ENCODE measurements at places on chromosomes 2 and 18.

DNA sequence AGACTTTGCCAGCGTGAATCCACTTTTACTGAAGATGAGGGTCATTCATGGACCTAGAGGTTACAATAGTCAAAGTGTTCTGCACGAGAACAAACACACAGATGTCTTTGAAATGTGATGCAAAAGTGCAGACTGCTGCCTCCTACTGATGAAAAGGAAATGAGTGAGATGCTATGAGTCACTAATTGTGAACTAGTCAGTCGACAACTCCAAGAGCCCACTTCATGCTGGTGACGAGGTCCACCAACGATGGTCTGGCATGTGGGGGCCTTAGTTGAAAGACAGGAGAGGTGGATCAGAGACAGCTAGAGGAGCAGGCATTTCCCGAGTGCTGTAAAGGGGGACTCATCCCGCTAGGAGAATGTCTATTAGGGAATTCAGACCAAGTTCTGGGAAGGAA is 17.1 kb upstream of the ZNF236 start:
- no peak for DNase-seq

GRCh38 chr18:66687635-66688034 is 83.7 kb upstream of the CDH19 start:
- no peak for DNase-seq

GRCh38 chr2:74007121-74007520 is 22.4 kb downstream of the TET3 start:
- DNase-seq: no peak

GRCh38 chr18:51137026-51137729 is 60.3 kb downstream of the MEX3C start:
- no peak for DNase-seq

- DNase-seq: no peak
Observed at GRCh38 chr2:64405581-64406406, 48.2 kb upstream of the LGALSL start.

DNA sequence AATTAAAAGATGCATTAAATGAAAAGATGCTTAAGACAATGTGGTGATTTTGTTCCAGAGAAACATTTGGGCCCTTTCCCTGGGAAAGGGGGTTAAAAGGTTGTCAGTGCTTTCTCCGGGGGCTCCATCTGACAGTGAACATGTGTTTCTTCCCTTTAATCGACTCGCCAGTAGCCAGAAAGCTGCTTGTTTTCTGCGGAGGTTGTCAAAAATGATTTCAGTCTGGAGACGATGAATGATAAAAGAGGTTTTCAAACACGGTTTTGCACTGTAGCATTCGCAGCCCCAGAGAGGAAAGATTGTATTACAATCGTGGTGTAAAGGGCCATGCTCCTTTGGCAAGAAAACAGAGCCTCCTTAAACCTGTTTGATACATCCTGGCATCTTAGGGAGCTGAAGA is 111.5 kb upstream of the MEIS1 start:
- no peak for DNase-seq

GRCh38 chr18:10057894-10058791 is 144.3 kb downstream of the VAPA start:
- no peak for DNase-seq

- DNase-seq: no peak
Observed at GRCh38 chr2:217738061-217738460, 264.7 kb downstream of the TNS1 start.

DNA sequence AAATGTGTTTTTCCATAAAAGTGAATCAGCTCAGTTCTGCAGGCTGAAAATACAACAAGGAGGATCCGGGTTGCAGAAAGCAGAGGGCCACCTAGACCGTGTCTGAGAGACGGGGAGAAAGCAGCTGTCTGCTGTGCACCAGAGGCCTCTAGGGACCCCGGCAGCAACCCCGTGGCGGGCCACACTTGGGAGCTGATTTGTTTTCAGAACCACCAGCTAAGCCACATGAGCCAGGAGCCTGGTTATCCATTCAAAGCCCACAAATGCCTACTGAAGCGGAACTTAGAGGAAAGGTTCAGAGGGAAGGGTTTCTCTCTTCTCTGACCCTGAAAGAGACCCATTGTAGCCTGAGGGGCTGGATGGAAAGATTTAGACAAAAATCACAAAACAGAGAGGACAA is 28.4 kb upstream of the ID2 start:
- DNase-seq: no peak

DNA sequence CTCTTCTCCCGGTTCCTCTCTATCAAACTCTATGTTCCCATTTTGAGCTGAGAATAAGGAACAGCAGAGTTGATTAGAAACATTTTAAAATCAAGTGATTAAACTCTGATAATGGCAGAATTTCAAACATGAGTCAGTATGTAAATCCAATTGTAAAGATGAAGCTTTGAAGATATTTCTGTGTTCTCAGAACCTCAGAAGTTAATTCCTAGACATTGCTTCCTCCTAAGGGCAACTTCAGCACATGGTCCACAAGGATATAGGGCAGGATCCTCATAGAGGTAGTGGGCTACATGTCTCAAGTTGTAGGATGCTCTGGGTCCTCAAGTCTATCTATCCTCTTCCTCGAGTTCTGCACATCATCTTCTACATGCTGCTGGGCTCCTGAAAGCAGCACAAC is 46.3 kb downstream of the QPCT start:
- DNase-seq: no peak

GRCh38 chr18:9211955-9212354 is 75.4 kb downstream of the ANKRD12 start:
- DNase-seq: no peak

- no peak for DNase-seq
Observed at GRCh38 chr2:239002591-239002953, 154.7 kb downstream of the TWIST2 start.

DNA sequence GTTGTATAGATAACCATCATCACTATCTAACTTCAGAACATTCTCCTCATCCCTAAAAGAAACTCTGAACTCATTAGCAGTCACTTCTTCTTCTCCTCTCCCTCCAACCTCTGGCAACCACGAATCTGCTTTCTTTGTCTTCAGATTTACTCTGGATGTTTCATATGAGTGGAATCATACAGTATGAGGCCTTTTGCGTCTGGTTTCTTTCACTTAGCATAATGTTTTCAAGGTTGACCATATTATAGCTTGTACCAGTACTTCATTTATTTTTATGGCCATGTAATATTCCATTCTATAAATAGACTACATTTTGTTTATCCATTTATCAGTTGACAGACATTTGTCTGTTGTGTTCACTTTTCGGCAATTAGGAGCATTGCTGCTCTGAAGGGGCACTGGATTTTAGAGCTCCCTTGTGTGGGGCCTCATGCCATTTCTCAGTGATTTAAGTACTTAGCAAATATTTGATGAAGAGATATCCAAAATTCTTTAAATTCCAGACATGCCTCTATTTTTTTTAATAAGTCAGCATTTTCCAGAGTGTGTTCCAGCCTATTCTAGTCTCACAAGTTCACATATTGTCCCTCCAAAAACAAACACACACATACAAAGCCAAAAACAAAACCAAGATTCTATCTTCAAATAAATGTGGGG is 22.5 kb upstream of the MAP3K20 start:
- no peak for DNase-seq

DNA sequence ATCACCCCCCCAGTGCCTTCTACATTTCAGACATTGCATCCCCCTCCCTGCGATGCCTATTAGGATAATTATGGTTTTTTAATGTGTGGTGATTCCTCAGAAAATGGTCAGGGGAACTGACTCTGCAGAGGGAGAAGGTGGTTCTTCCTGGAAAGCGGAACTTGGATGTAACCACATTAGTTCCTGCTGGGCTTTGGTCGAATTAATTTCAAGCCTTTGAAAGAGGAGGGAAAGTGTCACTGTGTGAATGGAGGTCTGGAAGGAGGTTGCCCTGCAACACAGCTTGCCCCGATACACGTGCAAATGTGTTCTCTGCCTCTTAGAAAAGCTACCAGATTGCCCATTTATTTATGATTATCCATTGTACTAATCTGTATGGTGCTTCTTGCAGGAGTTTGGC is 63.2 kb upstream of the TPO start:
- DNase-seq: no peak

- DNase-seq: no peak
Observed at GRCh38 chr2:99088017-99088416, 53.5 kb upstream of the C2orf15 start.

- no peak for DNase-seq
Observed at GRCh38 chr2:168426861-168427260, 29.2 kb upstream of the CERS6 start.

DNA sequence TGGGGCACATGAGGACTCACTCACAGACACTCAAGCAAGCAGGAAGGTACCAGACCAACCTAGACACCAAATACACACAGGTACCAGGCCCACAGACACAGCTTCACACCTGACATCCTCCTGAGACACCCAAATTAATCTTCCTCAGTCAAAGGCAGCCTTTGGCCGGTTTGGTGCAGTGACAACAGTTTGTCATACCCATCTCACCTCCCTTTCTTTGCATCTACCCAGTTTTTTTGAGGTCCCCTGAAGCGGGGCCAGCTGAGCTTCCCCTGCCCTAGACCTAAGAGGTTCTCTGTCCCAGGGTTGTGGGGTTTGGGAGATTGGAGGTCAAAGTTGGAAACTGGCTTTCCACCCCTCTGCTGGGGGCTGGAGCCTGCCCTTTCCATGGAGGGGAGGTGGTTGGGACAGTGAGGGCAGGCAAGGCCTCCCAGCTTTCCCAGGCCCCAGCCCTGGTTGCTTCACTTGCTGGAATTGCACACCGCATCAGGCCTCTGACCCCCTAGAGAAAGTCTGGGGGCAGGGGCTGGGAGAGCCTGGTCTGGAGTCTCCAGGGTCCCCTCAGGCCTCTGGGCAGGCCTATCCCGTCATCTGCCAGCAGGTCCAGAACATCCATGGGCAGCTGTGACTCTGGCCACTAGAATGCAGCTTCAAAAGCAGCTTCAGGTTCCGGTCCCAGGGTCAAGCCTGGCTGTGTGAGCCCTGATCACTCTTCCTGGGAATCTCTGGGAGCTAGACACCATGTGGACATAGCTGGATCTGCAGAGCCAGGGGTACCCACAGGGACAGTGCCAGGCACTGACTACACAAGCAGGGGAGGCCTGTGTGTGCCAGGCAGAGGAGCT is 12.5 kb upstream of the TEX261 start:
- no peak for DNase-seq

- DNase-seq: no peak
Observed at GRCh38 chr2:190812506-190813294, 67.9 kb upstream of the GLS start.

DNA sequence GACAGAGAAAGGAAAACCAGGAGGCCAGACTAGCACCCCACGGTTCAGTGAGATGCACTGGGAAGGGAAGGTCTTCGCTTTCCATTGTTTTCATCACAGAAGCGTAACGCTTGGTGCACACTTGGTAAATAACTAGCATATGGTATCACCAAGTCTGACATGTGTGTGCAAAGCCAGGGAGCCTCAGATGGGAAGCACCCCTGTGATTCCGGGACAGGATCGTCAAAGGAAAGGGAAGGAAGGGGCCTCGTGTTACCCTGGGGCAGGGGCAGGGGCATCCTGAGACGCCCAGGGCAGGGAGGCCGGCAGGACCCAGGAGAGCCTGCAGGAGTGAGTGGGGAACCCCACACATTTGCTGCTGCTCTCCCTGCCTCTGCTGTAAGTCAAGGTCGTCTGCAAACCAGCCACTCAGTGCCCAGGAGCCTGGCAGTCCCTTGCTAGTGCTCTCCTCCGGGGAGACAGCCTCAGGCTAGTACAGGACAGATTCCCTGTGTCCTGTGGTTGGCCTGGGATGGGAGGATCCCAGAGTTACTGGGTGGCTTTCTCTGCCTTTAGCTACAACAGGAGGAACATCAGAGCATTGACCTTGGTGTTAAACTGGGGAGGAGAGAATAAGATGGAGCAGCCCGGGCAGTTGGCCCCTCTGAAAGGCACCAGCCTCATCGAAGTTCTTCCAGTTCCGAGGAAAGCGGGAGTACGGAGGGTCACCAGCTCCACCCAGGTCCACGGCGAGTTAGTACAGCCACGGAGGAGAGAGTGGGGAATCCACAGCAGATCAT is 192.5 kb downstream of the NDUFA10 start:
- DNase-seq: no peak

DNA sequence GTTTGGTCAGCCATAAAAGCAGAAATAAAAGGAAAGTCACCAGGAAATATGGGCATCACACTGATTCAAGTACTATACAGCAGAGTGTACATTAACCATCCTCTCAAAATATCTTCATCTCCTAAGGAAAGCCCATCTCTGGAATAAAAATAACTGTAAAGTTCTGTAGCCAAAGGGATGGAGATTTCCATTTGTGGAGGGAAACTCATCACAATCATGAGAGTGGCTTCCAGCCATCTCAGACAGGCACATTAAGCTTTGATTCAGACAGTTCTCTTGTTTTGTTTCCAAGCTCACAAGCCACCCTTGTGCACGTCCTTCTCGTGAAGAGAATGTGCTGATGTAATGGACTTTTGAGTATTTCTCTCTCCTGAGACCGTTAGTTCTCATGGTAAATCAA is 695.5 kb downstream of the LRRTM4 start:
- DNase-seq: no peak

GRCh38 chr2:197879812-197880408 is 75.5 kb downstream of the PLCL1 start:
- no peak for DNase-seq

GRCh38 chr2:5482929-5483331 is 209.3 kb upstream of the SOX11 start:
- DNase-seq: no peak

DNA sequence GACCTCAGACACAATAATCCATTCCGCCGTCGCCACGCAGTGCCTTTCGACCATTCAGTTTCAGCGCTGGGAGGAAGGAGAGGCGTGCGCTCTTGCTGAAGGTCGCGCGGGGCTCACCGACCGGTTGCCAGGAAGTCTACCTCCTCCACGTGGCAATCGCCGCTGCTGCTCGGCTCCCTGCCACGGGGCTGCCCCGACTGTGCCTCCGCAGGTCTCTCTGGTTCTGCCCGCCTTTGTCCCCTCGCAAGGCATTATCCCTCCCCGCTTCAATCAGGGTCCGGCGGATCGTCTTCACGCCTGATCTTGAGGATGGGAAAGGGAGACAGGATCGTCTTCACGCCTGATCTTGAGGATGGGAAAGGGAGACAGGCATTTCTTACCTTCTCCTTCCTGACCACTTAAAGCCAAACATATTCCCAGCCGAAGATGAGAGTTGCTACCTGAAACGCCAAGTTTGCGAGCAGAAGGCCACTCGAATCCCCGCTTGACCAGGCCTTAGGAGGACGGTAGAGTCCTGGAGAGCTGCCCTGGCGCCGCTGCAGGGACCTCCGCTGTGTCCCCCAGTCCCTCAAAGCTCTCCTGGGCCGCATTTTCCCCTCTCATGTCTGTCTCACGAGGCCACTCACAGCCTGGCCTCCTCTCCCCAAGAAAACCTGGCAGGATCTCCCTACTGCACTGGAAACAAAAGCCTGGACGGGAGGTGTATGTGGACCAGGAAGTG is 4.3 kb upstream of the GPR45 start:
- no peak for DNase-seq

- DNase-seq: no peak
Observed at GRCh38 chr2:201631041-201631440, 12.3 kb downstream of the TMEM237 start.

- DNase-seq: no peak
Observed at GRCh38 chr2:208426412-208427045, 19.9 kb downstream of the PTH2R start.

DNA sequence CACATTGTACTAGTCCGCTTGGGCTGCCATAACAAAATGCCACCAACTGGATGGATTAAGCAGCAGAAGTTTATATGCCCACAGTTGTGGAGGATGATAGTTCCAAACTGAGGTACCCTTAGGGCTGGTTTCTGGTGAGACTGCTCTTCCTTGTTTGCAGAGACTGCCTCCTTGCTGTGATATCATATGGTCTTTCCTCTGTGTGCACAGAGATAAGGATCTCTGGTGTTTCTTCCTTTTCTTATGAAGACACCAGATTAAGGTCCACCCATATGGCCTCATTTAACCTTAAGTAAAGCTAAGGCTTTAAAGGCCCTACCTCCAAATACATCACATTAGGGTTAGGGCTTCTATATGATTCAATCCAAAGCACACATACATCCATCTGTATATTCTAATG is 738.2 kb upstream of the GCFC2 start:
- DNase-seq: no peak
